ENCODE measurements at places on chromosomes 16 and 17. TPM values are rescaled to one million over a fixed set of nuclear protein-coding genes. Genes with fewer than 3 reads are reported as not detected.

BCL6B gene
- total RNA-seq, result 2.7 TPM

ZNF213 gene
- total RNA-seq, result 13.2 TPM

TPPP3 gene
- total RNA-seq, result 2.2 TPM

ECI1 gene
- total RNA-seq, result 82.0 TPM

TOM1L1 gene
- total RNA-seq, result 4.2 TPM

HIC1 gene
- 9.6 TPM for total RNA-seq

MYOCD gene
- total RNA-seq, result 0.36 TPM

TMEM92 gene
- total RNA-seq, result not detected

CCL4 gene
- total RNA-seq, result not detected

MT4 gene
- total RNA-seq, result not detected

MYH1 gene
- 2,066 TPM for total RNA-seq

TLCD3B gene
- total RNA-seq, result not detected

CCL23 gene
- total RNA-seq, result not detected

WDR59 gene
- total RNA-seq, result 24.2 TPM

TBC1D3I gene
- total RNA-seq, result not detected

GRCh38 chr17:81930142-81931125 lies 2.9 kb upstream of the MAFG start:
- DNase-seq, result no peak

DNA sequence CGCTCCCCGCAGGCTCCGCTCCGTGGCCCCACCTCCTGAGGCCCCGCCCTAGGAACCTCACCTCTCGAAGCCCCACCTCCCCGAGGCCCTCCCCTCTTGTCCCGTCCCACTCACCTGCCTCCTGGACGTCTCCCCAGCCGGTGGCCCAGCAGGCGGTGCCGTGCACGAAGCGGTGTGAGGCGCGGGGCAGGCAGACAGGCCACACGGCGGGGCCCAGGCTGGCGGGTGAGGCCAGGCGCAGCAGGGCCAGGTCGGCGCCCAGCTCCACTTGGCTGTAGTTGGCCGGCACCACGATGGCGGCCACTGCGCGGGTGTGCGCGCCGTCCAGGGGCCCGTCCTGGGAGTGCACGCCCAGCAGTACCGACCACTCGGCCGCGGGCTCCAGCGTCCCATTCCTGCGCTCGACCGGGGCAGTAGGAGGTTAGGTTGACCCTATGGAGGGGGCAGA lies 1.6 kb downstream of the PRSS36 start:
- DNase-seq, result no peak

GRCh38 chr17:32551186-32551955 lies 64.6 kb downstream of the CDK5R1 start:
- no peak for DNase-seq

DNA sequence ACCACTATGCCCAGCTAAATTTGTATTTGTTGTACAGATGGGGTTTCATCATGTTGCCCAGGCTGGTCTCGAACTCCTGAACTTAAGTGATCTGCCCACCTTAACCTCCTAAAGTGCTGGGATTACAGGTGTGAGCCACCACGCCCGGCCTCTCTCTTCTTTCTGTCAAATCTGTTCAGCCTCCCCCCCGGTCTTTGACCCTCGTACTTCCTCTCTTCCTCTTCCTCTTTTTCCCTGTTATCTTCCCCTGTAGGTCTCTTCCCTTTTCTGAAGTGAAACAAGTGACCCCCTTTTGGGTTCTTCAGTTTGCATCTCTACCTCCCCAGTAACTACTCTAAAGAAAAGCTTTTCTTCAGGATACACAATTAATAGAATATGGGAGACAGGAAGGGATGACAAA lies 31.7 kb upstream of the DHX40 start:
- no peak for DNase-seq

DNA sequence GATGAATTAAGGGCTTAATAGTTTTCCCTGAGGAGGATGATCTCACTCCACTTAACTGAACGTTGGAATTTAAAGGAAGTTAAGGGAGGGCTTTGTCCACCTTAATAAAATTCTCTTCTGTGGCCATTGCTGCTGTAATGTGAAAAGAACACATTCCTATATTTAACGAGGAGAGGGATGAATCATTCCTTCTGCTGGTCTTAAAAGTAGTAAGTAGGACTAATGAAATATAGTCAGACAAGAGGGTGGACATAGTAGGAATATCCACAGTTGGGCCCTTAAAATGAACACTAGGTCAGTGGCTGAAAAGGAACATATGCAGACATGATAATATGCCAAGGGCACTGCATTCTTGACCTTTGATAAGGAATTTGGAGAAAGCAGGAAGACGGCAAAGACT lies 405.6 kb downstream of the PMP22 start:
- DNase-seq, result no peak

DNA sequence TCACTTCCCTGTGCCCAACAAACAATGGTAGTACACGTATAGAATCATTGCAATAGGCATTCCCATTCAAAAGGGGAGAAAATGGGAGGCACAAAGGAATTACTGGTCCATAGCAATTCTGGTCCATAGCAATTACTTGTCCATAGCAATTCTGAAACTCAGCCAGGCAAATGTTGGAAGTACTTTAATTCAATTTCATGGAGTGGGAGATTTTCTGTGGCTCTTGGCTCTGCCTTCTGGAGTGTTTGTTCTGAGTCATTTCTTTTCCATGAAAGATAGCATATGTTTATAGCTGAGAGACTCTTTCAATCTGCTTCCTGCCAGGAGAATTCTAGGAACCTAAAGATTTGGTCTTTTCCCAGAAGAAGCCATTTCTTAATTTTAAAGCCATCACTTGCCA lies 182.8 kb upstream of the ELAC2 start:
- DNase-seq, result no peak

DNA sequence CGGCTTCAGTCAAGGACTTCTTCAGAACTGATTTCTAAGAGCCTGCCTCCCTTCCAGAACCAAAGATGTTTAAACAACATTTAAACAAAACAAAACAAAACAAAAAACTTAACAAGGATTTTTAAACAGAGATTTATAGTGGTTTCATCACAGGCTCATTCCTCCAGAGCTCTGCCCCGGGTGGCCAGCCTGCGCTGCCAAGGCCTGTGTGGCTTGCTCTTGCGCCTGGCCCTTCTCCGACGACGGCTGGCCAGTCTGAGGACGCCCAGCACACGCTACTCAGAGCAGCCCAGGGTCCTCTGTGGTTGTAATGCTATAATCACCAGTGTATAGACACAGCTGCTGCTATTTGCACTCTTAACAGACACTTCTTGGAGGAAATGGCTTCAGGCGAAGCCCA lies 307.2 kb upstream of the MYOCD start:
- no peak for DNase-seq

GRCh38 chr17:51947160-51947735 lies 211.3 kb downstream of the CA10 start:
- no peak for DNase-seq

- DNase-seq, result no peak
Observed at GRCh38 chr17:60224064-60224463, 74.3 kb downstream of the CA4 start.

- no peak for DNase-seq
Observed at GRCh38 chr17:48513666-48514455, 16.9 kb downstream of the HOXB1 start.

- no peak for DNase-seq
Observed at GRCh38 chr17:43018008-43018853, 4.0 kb downstream of the VAT1 start.

GRCh38 chr16:75506574-75506973 lies 11.3 kb upstream of the CHST6 start:
- peak; percentile 71 for DNase-seq

DNA sequence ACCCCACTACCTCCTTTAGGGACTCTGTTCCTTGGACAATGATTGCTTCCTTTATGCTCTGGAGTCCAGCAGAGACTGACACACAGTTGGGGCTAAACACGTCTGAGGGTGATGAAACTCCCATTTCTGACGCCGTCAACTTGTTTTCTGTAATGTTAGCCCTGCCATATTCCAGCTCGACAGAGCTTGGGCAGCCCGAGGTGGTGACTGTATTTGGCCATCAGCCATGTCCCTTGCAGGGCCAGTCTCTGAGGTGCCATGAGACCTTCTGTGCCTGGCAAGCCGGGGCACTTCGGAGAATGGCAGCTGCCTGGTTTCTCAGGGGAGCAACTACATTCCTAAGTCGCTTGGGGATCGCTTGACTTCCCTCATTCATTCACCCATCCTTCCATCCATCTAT lies 278.9 kb upstream of the TNRC6C start:
- peak; percentile 26 for DNase-seq

DNA sequence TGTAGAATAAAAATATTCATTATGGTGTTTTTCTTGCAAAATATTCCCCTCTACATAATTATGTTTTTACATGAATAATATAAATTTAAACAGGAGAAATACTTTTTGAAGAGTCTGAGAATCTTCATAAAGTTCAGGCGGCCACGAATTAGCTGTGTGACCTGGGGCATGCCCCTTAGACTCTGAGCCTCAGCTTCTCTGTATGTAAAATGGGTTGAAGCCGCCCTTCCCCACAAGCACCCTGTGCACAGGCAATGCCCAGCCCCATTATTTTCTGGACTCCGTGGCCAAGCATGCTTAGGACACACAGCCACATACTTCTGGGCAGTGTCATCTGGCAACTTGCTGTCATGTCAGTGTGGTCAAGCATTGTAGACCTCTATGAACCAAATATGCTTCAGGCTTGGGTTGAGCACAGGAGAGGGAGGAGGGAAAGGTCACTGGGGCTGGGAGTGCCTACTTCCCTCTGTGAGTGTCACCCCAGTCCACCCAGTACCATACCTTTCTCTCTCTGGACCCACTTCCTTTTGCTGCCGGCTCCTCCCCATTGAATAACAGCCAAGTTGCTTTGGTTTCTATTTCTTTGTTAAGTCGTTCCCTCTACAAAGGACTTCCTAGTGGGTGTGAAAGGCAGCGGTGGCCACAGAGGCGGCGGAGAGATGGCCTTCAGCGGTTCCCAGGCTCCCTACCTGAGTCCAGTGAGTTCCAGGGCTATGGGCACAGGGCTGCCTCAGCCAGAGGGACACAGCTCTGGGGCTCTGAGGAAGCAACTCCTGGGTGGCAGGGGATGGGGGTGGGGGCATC lies at the start of gene LGALS9:
LGALS9 (plus strand) TSS at position 582 of the 804 bp plus-strand sequence; CDS start at position 660, 78 bp downstream.
- DNase-seq, result no peak

DNA sequence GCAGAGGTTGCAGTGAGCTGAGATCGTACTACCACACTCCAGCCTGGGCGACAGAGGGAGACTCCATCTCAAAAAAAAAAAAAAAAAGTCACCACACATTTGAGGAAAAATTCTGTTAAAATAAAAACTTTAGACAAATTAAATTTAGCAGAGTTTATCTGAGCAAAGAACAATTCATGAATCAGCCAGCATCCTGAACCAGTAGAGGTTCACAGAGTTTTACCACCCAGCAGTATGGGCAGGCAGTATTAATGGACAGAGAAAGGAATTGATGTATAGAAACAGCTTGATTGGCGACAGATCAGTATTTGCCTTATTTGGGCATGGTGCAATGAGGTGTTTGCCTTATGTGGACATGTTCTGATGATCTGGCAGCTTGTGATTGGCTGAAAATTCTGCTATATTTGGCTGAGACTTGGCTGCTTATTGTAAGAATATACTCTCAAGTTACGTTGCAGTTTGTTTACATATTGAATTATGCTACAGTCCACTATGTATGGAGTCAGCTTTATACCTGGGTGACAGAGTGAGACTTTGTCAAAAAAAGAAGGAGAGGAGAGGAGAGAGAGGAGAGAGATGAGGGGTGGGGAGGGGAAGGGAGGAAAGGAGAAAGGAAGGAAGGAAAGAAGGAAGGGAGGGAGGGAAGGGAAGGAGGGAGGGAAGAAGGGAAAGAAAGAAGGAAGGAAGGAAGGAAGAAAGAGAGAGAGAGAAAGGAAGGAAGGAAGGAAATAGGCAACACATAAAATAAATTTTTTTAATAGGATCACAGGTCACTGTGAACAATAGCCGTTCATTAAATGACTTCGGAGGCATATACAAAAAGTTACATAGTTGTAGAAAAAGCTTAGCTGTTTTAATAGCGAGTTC lies 14.6 kb downstream of the ABCC3 start:
- no peak for DNase-seq

GRCh38 chr16:57285379-57285778 lies 907 bp upstream of the PLLP start:
- no peak for DNase-seq

GRCh38 chr17:19388791-19389785 lies 2.1 kb upstream of the MFAP4 start:
- DNase-seq, result no peak

- no peak for DNase-seq
Observed at GRCh38 chr17:28725660-28726225, 290 bp downstream of the TLCD1 start.

GRCh38 chr16:79562166-79562823 lies 38.2 kb downstream of the MAF start:
- DNase-seq, result no peak
